ENCODE measurements at places on chromosomes 16 and 17. TPM values are rescaled to one million over a fixed set of nuclear protein-coding genes. Genes with fewer than 3 reads are reported as not detected.

Gene RMI2
- total RNA-seq = 4.3 TPM

Gene PPM1E
- not detected for total RNA-seq

Gene FAM222B
- total RNA-seq = 23.4 TPM

Gene RPS6KB1
- total RNA-seq = 123 TPM

Gene LPO
- 0.15 TPM for total RNA-seq

Gene IL34
- total RNA-seq = not detected

Gene KCNJ12
- 0.15 TPM for total RNA-seq

Gene EME1
- 0.81 TPM for total RNA-seq

Gene IGF2BP1
- not detected for total RNA-seq

Gene GP1BA
- total RNA-seq = 1.9 TPM

Measured in CD4-positive, CD25-positive, alpha-beta regulatory T cell (primary cell).